Stimulated activated CD8-positive, alpha-beta memory T cell treated with anti-CD3 and anti-CD28 coated beads, Interleukin-15, amount 100 ng/mL, for 4 hours (primary cell): ENCODE measurements at places on chromosomes 7 and 10.

- no peak for DNase-seq
These were observed 39.2 kb downstream of the LAMB4 start for GRCh38 chr7:108090791-108091460.

DNA sequence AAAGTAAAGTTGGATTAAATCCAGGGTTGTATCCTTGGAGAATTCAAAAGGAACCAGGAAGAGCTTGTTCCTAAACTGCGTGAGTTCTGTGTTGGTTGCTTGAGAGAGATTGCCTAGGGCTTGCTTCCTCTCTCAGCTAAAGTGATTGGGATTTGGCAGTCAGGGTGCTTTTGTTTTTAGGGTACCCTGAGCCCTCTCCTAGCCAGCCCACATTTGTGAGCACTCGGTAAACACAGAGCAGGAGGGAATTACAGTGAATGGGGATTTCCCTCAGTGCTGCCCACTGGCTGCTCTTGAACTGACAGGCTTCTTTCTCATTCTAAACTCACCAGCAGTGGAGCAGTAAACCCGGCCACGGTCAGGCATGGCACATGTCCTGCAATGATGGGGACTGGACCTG lies 146.9 kb downstream of the TPST1 start:
- no peak for DNase-seq

GRCh38 chr10:118594392-118595063 lies 920 bp downstream of the PRLHR start:
- DNase-seq = peak; percentile 5

GRCh38 chr10:450463-450862 lies 239.0 kb downstream of the DIP2C start:
- no peak for DNase-seq

DNA sequence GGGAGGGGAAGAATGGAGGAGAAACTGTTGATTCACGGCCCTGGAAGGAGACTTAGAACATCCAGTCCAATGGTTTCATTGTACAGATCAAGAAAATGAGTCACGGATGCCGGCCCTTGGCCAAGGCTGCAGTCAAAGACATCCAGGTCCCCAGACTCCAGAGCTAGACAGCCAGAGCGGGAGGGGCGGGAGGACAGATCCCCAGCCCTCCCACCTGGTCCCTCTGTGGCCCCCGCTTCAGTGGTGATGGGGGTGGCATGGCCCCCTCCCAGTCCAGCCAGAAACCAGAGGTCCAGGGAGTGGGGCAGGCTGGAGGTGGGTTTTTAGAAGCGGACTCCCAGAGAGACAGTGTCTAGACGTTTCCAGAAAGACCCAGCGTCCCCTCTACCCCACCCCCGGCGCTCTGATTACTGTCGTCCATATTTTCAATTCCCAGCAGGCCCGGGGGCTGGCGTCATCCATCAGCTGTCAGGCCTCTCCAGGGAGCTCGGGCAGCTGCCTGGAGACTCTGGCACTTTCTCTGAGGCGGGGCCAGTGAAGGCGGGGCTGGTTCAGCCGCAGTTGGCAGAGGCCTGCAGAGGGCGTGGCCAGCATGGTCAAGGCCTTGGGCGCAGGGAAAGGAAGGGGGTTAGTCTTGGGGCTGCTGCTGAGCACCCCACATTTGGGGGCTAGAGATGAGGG lies 8.0 kb upstream of the HSPB1 start:
- DNase-seq = no peak

- DNase-seq = no peak
These were observed 719.5 kb downstream of the XPNPEP1 start for GRCh38 chr10:109203646-109204353.

GRCh38 chr7:52088008-52088901 lies 771.6 kb upstream of the COBL start:
- DNase-seq = no peak

DNA sequence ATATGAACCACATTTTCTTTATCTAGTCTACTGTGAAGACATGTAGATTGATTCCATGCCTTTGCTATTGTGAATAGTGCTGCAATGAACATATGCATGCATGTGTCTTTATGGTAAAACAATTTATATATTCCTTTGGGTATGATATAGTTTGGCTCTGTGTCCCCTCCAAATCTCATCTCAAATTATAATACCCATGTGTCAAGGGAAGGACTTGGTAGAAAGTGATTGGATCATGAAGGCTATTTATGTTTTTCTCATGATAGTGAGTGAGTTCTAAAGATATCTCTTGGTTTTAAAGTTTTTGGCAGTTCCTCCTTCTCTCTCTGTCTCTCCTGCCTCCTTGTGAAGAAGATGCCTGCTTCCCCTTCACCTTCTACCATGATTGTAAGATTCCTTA lies 248.7 kb downstream of the GPR37 start:
- DNase-seq = no peak

- no peak for DNase-seq
These were observed 59.8 kb downstream of the ARID5B start for GRCh38 chr10:61961278-61961677.

- DNase-seq = no peak
These were observed 83.6 kb downstream of the HTR5A start for GRCh38 chr7:155153676-155154075.

DNA sequence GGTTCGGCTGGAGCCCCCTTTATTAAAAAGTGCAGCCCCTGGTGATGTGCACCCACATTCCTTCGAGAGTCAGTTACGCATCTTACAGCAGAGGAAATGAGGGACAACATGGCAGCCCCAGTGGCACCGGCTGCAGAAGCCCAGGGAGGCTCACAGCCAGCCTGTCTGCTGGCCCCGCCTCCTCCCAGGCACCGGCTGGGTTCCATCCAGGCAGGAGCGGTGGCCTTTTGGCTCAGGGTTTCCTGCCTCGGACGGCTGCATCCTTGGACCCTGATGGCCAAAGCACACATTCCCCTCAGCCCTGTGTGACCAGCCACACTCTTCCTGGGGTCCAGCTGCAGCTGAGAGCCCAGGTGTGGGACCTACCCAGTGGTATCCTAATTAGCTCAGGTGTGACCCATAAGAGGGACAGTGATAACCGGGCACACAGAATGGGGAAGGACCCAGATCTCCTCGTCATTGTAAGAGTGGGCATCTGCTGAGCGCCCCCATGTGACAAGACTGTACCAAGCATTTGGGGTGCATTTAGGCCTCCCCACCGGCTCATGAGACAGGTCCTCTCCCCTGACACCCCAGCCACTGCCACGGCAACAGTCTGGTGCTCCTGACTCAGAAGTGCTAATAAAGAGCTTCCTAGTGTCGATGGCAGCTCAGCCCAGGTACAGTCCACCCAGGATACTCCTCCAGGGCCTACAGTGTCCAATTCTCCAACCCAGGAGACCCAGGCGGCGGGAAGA lies 63.3 kb upstream of the CHST15 start:
- DNase-seq = no peak

DNA sequence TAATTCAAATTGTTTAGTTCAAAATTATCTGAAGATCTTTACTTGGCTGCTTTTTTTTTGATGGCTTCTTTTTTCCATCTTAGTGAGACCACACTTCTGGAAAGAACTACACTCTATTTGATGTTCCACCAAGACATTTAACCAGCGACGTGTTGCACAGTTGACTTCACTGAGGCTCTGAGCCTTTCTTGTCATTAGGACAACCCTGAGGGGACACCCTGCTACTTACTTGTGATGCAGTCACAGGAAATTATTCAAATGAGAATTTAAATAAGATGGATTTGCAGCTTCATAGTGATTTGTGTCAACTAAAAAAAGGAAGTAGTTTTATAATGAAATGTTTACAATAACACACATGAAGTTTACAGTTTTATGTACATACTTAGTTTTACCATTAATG lies 25.6 kb upstream of the PIK3CG start:
- no peak for DNase-seq

DNA sequence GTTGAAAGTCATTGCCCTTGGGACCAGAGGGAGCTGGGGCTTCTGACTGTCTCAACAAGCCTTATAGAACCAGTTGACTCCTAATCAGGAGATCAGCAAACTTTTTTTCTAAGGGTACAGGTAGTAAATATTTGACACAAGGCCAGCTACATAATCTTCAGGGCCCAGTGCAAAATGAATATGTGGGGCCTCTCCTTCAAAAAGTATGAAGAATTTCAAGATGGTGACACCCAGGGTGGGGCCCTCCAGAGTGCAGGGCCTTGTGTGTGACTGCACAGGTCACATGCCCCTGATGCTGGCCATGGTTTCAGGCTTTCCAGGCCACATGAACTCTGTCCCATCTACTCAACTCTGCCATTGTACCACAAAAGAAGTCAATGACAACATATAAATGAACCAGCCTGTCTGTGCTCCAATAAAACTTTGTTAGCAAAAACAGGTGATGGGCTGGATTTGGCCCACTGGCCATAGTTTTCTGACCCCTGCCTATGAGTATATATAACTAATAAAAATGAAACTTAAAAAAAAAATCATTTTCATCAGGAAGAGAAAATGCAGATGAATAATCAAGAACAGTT lies 6.1 kb downstream of the MMRN2 start:
- DNase-seq = no peak

DNA sequence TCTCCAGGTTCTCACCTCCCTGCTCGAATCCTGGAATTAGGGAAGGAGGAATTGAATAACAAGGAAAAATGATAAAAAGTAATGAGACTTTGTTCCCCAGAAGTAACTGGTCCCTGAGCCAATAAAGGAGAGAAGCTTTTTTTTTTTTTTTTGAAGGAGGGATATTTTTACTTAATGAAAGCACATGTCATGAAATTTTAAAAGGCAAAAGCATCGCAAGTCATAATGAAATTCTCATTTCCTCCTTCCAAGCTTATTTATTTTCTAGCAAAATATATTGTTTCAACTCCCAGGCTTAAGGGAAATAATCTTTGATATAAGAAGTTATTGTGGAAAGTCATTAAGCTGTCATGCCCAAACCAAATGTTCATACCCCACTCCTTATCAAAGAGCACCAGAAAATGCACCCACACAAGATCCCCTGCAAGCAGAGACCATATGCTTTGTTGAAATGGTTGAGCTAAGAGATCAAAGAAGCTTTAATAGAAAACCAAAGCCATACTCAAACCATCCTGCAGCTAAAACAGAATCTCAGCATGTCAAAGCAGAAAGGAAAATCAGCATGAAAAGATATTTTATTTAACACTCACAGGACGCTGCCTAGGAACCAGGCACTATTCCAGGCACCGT lies 16.7 kb upstream of the ABCC2 start:
- no peak for DNase-seq

DNA sequence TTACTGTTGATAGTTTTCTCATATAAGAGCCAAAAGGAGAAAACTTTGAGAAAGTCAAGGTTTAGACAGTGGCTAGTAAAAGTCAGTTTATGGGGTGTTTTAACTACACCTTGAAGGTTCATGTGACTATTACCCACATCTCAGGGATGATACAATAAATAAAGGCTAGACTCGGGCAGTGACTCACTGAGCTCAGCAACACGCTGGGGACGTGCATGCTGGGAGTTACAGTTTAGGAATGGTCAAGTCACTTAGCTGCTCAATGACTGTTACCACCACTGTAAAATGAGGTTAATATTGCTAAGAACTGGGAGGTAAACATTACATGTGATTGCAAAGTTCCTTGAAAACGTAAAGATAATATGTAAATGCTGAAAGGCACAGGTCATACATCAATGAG lies 1254.4 kb upstream of the PHF14 start:
- no peak for DNase-seq

DNA sequence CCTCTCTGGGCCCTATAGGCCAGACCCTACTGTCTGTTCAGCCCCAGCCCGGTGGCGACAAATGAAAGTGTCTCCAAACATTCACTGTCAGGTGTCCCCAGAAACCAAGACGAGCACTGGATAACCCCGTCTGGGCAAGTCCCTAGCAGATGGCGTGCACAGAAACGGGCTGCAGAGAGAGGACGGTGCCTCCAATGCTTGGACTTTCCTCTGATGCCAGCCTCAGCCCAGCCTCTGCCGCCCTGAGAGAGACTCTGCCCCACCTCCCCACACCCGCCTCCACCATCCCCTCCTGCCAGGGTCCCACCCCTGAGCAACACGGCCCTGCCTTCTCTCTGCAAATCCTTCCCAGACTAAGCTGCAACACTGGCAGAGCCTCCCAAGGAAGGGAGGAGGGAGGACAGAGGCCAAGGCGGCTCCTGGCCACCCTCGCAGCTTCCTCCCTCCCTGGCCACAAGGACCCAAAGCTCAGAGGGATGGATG lies 7.4 kb upstream of the LFNG start:
- DNase-seq = no peak

DNA sequence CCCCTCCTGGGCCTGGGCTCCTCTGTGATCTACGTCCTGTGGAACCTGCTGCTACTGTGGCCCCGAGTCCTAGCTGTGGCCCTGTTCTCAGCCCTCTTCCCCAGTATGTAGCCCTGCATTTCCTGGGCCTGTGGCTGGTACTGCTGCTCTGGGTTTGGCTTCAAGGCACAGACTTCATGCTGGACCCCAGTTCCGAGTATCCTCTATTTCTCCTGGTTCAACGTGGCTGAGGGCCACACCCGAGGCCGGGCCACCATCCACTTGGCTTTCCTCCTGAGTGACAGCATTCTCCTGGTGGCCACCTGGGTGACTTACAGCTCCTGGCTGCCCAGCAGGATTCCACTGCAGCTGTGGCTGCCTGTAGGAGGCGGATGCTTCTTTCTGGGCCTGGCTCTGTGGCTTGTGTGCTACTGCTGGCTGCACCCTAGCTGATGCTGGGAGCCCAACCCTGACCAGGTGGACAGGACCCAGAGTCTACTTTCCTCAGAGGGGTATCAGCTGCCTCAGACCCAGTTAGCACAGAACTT lies 37.8 kb upstream of the MMD2 start:
- DNase-seq = no peak

GRCh38 chr10:31458974-31459373 lies 140.0 kb downstream of the ZEB1 start:
- no peak for DNase-seq

GRCh38 chr7:132347123-132347522 lies 229.1 kb downstream of the PLXNA4 start:
- no peak for DNase-seq

DNA sequence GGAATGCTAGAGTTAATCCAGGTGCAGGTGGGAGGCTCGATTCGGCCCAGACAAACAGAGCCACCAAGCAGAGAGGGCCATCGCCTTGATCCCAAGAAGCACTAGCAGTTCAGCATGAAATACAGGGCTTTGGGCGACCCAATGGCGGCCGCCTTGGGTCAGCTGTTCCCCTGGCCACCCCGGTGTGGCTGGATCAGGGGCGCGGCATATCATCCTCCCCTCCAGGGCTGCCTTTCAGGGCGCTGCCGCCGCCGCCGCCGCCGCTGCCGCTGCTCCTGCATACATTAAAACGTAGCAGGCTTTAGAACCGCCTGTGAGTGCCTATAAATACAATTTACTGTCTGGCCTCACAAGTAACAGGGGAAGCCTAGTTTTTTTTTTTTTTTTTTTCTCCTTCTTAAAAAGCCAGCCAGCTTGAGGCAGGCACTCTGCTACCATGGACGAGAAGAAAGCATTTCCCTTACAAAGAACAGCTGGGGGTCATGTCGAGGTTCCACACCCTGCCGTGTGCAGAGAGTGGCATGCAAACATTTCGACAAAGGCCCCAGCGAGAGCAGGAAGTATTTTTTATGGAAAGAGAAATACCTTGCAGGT lies 57.7 kb upstream of the EFCAB10 start:
- no peak for DNase-seq
